RPMI8226 (cell line): ENCODE measurements at places on chromosomes 16 and 17.

- no peak for DNase-seq
These were observed 848 bp downstream of the DNASE1L2 start for GRCh38 chr16:2237102-2237482.

DNA sequence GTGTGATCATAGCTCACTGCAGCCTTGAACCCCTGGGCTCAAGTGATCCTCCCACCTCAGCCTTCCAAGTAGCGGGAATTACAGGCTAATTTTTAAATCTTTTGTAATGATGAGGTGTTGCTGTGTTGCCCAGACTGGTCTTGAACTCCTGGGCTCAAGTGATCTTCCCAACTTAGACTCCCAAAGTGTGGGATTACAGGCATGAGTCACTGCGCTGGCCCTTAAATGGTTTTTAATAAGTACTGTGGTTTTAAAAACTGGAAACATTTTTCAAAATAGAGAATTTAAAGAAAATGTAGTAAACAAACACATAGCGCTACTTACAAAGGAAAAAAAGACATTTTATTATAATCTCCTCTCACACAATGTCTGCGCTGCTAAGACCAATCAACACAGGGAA, 32.2 kb downstream of the MARCHF10 start:
- no peak for DNase-seq

DNA sequence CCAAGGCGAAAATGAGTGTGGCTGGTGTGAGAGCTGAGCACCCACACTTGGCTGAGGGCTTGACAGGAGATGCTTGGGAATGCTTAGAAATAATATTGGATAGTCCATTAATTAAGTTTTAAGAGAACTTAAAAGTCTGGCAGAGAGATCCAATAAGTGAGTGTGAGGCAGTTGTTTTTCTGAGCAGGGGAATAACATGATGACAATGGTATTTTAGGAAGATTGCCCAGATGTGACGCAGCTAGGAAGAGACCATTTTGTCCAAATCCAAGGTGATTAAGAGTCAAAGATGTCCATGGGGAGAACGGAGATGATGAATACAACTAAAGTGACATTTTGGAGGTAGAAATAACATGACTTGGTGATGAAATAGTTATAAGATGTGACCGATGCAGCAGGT, 102.8 kb upstream of the AXIN2 start:
- DNase-seq = no peak

DNA sequence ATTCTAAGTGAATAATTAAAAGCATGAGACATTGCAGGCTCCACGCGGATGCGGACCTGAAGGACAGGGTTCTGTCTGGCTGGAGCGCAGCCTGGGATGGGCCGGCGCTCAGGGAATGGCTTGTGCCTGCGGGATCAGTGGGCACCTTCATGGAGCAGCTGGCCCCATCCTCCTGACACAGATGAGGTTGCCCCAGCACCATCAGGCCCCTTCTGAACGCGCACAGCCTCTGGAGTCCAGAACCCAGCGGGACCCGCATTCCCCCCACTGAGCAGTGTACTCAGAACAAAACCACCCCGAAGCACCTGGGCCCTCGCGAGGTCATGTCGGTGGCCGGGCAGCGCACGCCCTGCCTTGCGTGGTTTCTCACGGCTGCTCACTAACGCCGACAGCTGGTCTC, 70.5 kb upstream of the CHMP6 start:
- no peak for DNase-seq

GRCh38 chr16:19011169-19011731, 27.5 kb downstream of the TMC7 start:
- no peak for DNase-seq

DNA sequence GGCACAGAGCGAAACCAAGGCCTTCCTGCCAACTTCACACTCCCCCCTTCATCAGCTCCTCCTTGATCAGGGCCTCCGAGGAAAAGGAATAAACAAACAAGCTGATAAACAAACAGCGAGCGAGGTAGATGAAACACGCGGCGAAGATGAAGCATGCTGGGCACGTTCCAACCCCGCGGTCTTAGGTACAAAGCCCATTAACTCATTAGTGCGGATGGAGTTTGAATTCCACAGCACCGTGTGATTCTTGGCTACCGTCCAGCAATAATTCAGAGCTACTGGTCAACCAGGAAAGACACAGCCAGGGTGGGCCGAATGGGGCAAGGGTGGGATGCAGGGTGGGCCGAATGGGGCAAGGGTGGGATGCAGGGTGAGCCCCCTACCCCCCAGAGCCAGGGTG, 67.3 kb downstream of the RBFOX3 start:
- no peak for DNase-seq

DNA sequence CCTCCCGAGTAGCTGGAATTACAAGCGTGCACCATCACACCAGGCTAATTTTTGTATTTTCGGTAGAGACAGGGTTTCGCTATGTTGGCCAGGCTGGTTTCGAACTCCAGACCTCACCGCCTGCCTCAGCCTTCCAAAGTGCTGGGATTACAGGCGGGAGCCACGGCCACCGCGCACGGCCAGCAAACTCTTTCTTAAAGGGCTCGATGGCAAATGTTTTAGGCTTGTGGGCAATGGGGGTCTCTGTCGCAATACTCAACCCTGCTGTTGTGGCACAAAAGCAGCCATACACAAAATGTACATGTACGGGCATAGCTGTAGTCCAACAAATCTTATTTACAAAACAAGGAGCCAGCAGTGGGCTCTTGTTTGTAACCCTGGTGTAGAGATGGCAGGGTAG, 18.4 kb downstream of the PARN start:
- DNase-seq = no peak

- DNase-seq = no peak
These were observed 25.3 kb downstream of the RPH3AL start for GRCh38 chr17:327296-327695.

- no peak for DNase-seq
These were observed 2.0 kb downstream of the SLC13A5 start for GRCh38 chr17:6711081-6711674.

- DNase-seq = peak; percentile 56
These were observed 8.2 kb downstream of the USP22 start for GRCh38 chr17:21034340-21035235.

DNA sequence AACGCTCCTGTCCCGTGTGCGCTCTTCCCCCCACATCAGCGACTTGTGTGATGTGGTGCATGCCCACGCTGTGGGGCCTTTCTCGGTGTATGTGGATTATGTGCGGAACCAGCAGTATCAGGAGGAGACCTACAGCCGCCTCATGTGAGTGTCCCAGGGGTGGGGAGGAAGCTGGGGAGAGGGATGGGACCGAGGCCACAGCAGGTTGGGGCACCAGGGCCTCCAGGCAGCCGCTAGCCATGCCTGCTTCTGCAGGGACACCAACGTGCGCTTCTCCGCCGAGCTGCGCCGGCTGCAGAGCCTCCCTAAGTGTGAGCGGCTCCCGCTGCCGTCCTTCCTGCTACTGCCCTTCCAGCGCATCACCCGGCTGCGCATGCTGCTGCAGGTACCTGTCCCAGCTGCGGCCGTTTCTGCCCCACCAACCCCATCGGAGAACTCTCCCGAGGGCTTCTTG, 5.8 kb downstream of the ARHGEF15 start:
- DNase-seq = no peak

DNA sequence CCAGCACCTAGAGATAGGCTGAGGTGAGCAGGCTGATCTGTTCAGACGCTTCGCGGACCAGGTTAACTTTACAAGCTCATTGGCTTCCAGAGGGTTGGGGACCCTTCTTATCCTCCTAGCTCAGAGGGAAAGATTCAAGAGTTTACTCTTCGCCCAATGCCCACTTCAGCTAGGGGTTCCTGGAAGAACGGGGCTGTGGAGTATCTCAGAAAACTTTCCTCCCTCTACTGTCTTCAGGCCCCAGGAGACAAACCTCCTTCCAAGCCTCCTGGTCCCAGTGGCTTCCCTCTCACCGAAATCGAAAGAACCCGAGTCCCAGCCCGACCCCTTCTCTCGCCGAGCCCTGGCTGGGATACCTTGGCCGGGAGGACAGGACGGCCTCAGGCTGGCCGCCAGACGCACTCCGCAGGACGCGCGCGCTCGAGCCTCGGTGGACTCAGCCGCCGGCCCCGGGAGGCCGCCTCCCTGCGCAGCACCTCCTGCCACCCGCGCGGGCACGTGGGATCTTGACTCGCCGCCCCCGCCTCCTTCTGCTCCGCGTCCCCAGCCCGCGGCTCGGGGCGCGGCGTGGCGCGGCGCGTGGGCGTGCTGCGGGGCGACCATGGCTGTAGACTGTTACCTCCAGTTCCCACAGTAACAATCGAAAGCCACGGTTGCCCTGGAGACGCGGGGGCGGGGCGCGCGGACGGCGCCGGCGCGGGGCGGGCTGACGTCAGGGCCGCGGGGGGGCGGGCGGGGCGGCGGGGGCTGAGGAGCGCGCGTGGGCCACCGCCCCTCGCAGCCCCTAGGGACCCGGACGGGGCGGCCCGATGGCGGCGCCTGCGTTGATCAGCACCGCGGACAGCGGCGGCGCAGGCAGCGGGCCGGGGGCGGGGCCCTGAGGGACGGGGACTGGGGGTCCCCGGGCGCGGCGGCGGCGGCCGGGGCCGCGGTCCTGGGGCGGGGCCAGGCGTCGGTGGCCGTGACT, 5.3 kb upstream of the HIC1 start:
- peak; percentile 73 for DNase-seq

DNA sequence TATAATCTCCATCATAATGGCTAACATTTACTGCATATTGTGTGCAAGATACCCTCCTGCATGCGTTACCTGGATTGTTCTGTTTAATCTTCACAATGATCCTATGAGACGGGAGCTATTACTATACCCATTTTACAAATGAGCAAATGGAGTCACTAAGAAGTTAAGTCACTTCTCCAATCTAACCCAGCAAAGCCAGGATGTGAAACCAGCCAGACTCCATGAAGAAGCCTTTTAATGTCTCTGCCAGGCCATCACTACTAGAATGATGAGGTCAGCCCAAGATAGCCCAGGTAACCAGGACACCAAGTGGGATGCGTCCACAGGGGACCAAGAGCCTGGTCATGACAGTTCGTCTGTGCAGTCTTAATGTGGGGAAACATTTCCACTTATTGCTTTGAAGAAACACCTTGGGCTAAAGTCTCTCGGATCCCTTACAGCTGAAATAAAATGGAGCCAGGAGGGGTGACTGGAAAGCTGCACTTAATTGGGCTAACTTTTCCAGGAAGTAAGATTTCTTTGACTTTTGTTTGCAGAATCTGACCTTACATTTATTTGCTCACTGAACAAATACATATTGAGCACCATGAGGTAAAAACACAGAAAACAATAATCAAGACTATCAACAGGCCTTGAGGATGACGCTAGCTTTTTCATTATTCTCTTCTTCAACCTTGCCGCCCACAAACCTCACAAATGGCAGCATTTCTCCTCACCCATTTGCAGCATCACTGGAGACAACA, 926 bp upstream of the SHCBP1 start:
- DNase-seq = no peak

GRCh38 chr17:74380086-74380958, 13.0 kb downstream of the GPR142 start:
- DNase-seq = peak; percentile 53

GRCh38 chr17:76191896-76192295, 48.4 kb downstream of the RNF157 start:
- DNase-seq = peak; percentile 25

- no peak for DNase-seq
These were observed 72.9 kb downstream of the HS3ST3B1 start for GRCh38 chr17:14373614-14374259.

- DNase-seq = no peak
These were observed 691.3 kb downstream of the MAF start for GRCh38 chr16:78909226-78909625.

DNA sequence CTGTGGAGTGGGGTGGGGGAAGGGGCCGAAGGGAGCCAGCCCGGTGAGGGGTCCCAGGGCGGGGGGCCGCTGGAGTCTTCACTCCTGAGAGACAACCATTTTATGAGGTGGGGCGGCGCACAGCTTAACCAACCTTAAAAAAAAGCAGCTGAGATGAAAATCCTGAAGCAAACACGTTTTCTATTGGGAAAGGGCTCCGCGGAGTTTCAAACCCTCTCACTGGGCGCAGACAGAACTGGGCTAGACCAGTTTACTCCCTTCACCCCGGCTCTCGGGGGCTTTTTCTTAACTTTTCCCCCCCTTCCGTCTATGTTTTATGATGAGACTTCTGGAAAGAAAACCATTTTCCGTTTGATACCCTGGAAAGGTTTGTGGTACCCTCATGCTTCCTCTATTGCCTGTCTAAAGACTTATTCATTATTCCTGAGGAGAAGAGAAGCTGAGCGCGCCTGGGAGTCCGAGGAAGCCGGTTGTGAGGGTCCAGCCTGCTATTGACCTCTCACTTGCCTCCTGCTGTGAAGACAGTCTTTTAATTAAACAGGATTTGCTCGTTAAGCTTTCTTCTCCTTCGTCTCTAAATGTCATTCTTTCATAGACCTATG, 482 bp upstream of the SSH2 start:
- DNase-seq = no peak

GRCh38 chr16:53159781-53160436, 105.1 kb downstream of the CHD9 start:
- peak; percentile 67 for DNase-seq

DNA sequence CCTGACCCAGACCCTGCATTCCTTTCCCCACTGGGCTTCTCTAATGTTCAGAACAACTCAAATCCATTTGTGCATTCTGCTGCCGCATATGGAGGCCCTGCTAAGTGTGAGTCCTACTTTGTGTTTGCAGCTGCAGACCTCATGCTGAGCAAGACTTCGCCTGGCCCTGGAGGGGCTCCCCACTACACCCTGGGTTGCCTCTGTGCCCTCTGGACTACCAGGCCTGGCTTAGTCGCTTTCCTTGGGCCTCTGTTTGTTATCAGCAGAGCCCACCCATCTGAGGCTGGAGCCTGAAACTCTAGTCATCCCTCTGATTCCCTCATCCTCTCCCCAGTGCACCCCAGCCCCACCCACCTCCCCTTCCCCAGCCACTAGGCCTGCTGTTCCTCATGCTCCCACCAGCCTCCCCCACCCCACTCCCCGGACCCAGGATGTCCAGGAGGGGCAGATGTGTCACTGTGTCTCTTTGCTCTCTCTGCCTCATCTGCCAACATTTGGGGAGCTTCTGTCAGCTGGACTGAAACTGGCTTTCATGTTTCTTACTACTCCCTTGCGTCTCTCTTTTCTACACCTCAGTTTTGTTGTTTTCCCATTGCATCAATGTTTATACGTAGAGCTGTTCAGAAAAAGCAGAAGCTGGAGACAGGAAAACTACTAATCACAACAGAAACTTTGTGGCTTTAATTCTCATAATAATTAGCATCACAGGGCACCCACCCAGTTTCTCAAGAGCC, 17.9 kb upstream of the CD300E start:
- no peak for DNase-seq

GRCh38 chr17:65530523-65531255, 30.8 kb downstream of the AXIN2 start:
- no peak for DNase-seq

DNA sequence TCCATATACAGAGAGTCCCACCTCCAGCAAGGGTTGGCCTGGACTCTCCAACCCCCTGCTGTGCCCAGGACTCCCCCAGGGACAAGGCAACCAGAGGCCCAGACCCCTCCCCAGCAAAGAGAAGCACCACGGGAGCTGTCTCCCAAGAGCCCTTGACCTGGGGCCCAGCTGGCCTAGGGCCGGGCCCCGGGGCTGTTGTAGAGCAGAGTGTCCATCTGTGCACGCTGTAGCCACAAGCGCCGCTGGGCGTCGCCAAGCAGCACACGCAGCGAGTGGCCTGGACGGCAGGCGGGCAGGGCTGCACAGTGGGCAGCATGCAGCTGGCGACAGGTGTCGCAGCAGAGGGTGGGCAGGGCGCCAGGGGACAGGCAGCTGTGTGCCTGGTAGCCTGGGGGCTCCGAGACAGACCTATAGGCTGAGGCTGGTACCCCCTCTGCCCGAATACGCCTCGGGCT, 4.3 kb downstream of the SPATA2L start:
- no peak for DNase-seq
